ENCODE measurements at places on chromosomes 5 and 9. TPM values are rescaled to one million over a fixed set of nuclear protein-coding genes. Genes with fewer than 3 reads are reported as not detected.

- DNase-seq, result no peak
Measured at GRCh38 chr9:71790296-71790695, 22.0 kb upstream of the CEMIP2 start.

Gene SPINK6
- 1.9 TPM for total RNA-seq

Gene ACOT12
- total RNA-seq, result not detected

DNA sequence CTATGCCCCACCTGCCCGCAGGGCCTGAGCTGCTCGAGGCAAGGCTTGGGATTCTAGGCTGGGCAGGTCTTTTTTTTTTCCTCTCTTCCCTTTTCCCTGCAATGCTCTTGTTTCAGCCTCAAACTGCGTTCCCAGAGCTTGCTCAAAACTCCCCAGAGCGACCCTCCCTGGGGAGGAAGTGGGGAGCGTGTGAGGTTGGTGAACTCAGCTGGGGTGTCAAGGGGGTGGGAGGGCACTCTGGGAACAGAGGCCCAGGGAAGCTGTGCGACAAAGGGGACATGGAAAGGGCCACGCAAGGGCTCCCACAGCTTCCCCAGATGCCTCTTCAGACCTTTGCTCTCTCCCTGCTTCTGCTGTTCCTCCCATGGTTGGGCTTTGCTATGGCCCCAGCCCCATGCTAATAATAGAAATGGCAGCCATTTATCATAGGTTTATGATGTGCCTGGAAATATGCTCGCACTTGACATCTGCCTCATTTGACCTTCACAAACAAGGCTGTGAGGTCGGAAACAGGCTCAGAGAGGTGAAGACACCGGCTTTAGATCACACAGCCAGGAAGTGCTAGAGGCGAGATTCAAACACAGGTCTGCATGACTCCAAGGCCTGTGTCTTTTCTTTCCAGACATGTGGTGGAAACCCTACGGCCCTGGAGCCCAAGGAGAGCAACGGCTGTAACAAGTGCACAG, 40.9 kb upstream of the IL17B start:
- no peak for DNase-seq

- no peak for DNase-seq
Measured at GRCh38 chr5:176169393-176170063, 68.7 kb upstream of the SIMC1 start.

Gene SMIM33
- not detected for total RNA-seq

DNA sequence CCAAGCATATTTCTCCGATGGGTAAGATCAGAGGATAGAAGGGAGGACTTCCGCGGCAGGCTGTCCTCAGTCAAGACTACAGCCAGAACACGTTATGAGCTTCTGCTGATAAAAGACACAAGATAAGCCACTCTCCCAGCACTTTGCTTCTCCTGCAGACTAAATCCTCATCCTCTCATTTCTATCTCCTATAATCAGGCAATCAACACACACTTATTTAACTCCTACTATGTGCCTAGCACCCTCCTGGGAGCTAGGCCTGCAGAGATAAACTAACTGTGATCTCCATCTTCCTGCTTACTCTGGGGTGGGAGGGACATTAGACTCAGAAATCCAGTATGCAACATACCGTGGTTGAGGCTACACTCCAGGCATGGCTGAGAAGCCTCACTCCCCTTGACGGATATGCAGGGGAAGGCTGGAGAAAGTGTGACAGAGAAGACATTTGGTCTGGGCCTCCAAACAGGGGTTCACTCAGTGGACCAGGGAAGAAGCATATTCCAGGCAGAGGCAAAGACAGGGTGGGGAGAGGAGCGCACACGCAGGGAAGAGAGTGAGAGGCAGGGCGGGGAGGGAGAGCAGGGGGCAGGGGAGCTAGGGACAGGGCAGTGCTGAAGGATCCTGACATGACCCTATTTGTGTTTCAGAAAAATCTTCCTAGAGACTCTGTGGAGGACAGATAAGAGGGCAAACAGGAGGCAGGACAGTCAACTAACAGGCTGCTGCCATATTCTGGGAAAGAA, 274.1 kb downstream of the DENND1A start:
- no peak for DNase-seq

Gene PLAC8L1
- total RNA-seq, result 3.0 TPM

Gene LRRC19
- total RNA-seq, result not detected

DNA sequence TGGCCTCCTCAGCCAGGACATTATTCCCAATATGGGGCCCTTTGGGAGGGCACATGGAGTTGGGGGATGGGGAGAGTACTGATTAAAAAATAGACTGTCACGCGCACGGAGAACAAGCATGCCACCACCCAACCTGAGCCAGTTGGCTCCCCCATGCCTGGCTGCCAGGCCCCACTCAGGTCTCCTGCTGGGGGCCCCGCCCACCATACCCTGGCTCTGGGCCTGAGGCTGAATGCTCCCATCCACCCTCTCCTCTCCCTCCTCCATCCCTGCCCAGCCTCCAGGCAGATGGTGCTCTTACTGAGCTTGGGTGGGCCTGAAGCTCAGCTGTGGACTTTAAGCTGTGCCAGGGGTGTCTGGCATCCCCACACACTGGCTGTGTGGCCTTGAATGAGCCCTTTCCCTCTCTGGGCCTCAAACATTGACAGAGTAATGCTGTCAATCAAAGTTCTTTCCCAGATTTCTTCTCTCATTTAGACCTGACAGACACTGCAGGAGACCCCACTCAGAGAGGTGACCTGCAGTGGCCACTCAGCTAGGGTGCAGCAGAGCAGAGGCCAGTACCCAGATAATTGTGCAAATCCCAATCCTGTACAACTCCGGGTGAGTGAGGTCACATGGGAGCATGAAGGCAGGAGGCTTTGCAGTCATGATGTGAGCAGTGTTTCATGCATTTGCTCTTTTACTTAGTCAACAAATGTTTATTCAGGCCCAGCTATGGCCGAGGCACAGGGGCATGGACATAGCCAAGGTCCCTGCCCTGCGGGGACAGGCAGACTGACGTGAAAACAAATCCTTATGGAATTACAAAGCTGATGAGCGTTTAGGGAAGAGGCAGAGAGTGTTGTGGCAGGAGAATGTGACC, 9.8 kb upstream of the SYNPO start:
- no peak for DNase-seq

Gene EEIG1
- total RNA-seq, result 17.5 TPM

DNA sequence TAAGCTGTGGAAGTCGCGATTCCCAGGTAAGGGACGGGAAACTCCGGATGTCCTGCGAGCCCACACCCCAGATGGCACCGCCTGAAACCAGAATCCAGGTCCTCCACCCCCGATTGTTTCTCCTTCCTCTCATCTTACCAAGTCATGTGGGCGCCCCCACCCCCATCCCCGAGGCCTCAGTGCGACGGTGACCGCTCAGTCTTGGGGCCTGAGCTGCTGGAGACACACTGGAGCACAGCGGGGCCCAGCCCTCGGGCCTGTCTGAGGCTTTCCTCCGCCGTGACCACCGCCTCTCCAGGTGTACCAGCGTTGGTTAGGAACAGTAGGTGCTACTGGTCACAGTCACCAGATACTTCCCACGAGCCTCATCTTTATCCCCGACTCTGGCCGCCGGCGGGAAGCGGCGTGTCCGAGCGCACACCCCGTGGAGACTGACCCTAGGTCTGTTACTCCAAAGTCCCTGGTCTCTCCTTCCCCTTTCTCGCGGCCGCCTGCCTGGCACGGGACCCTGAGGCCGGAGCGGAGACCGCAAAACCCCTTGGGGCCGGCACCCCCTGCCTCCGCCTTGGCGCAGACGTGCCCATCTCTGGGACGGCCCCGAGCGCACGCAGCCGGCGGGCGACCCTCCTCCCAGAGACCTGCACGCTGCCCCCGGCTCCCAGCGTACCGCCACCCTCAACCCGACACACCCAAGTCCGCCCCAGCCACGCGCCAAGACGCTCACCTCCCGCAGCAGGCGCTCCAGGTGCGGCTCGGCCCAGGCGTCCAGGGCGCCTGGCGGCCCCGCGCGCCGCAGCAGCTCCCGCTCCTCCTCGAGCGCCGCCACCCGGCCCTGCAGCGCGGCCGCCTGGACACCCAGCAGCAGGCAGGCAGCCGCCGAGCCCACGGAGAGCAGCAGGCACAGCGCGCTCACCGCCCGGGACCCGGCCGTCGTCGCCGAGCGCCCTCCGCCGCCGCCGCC, 733 bp downstream of the COL23A1 start:
- no peak for DNase-seq

DNA sequence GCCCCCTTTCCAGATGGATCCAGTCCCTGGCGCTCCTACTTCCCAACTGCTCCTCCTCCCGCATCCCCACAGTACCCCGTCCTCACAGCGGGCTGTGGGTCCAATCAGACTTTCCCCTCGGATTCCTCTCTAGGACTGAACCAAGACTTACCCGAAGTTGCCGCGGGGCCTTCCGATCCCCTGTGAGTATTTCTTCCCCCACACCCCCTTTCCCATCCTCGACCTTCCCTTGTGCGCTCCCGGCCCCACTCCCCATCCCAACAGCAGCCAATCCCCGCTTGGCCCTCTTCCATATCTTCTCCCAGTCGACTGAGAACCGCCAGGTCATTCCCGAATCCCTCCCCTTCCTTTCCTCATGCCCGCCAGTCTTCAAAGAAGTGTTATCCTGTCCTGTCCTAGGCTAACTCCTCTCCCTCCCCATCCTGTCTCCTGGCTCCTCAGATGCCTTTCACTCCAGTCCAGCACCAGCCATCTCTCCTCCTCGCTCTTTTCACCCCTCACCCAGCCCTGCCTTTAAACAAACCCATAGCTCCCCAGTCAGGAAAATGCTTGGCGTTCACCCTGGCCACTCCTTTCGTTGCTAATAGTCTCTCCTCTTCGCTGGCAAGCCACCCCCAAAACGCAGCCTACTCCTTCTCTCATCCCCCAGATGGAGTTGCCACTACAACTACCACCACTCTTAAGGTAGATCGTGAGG, 646 bp downstream of the SWI5 start:
- no peak for DNase-seq

DNA sequence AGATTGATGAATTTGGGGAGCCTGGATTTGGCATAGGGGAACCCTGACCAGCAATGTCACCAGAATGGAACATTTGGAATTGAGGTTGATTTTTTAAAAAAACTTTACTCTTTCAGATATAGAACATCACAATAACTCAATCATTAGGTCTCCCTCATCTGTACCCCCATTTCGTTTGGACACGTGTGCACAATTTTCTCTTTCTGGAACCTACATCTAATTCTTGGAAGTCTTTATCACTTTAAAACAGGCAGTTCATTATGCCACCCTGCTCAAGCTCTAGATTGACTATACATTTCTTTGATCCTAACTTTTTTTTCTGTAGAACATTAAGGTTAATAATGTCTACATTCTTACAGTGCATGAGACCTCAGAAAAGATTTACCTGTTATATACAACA, 3.7 kb upstream of the SSBP2 start:
- DNase-seq, result no peak

Gene LAMC3
- total RNA-seq, result not detected

GRCh38 chr5:4570047-4570995, 569.8 kb upstream of the ADAMTS16 start:
- no peak for DNase-seq

DNA sequence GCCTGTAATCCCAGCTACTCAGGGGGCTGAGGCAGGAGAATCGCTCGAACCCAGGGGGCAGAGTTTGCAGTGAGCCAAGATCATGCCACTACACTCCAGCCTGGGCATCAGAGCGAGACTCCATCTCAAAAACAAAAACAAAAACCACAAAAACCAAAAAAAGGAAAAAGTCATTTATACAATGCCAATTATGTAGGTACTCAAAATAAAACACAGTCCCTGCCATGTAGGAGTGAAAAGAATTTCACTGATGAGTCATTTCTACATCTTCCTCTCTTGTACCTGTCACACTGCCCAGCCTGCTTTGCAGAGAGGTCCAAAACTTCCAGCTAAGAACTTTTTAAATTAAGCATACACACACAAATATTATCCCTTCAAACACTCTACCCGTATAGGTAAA, 215.8 kb downstream of the EPB41L4A start:
- no peak for DNase-seq

DNA sequence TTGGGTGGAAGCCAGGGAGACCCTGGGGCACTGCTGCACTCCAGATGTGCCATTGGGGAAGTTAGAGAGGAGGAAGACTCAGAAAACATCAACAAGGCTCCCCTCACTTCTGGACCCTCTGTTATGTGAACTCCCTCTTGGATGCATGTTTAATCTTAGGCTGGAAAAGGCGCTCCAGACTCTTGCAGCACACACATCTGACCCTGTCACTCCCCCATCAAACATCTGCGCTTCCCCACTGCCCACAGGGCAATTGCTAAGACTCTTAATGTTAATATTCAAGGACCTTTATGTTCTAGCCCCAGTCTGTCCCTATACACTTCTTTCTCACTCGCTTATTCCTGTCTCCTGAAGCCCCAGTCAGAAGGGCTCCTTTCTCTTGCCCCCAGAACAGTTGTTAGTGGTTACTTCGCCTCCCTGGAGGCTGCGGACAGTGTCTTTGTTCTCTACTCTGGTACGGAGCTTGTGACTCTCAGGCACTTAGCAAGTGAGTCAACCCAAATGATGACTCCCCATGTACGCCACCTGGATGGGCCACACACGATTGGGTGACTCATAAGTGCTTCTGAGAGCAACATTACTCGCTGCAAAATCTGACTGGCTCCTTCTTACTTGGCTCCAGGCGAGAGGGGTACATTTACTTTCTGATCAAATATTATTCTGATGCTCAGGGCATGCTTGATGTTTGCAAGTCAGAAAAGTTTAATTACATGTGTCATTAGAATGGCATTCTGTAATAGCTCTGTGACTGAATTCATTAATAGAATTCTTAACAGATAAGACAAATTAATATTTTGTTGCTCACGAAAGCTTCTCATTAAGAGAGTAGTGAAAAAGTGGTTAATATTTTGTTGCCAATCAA, 193.6 kb downstream of the HSPA4 start:
- peak; percentile 95 for DNase-seq

Gene SPATA31A3
- total RNA-seq, result not detected

- DNase-seq, result peak; percentile 65
Measured at GRCh38 chr5:120919017-120919416, 454.9 kb downstream of the PRR16 start.

GRCh38 chr5:154087260-154087659, 48.5 kb downstream of the MFAP3 start:
- DNase-seq, result peak; percentile 90

Gene S100Z
- not detected for total RNA-seq

GRCh38 chr9:20087481-20087880, 298.6 kb upstream of the SLC24A2 start:
- DNase-seq, result no peak

Gene HAVCR2
- total RNA-seq, result 0.17 TPM

- DNase-seq, result peak; percentile 90
Measured at GRCh38 chr5:134113902-134114875, at the start of gene TCF7. Gene TCF7 (plus strand): TSS chr5:134114681. CDS start chr5:134114907, 226 bp downstream.

DNA sequence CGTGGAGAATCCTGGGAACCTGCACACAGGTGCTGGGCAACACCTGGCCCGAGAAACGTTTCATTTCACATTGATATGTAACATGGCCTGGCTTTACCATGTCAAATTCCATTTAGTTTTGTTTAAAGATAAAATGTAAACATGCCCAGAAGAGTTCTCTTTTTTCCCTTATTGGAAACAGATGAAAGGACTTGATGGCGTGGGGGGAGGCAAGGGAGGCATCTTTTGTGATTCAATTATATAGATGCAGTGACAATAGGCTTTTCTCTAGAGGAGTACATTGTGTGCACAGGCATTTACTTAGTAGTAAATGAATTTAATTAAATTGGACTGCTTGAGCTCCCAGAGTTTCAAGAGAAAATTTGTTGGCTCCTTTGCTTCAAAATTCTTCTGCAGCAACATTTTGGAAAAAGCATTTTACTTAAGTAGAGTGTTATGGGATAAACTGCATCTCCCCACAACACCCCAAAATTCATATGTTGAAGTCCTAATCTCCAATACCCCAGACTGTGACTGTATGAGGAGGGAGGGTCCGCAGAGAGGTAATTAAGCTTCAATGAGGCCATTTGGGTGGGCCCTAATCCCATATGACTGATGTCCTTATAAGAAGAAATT, 254.3 kb upstream of the NFIL3 start:
- DNase-seq, result no peak

Gene FOXD4
- total RNA-seq, result 2.4 TPM

GRCh38 chr5:50697739-50698138, 31.3 kb downstream of the PARP8 start:
- no peak for DNase-seq

Data from MCF 10A (cell line).